ENCODE measurements at places on chromosomes 6 and 20. TPM values are rescaled to one million over a fixed set of nuclear protein-coding genes. Genes with fewer than 3 reads are reported as not detected.

POPDC3 gene
- 5.4 TPM for total RNA-seq

MLN gene
- total RNA-seq: not detected

PRDM13 gene
- 16.6 TPM for total RNA-seq

FLRT3 gene
- 32.1 TPM for total RNA-seq

NKX2-2 gene
- not detected for total RNA-seq

RNF144B gene
- total RNA-seq: 13.9 TPM

ASIP gene
- total RNA-seq: 1.9 TPM

SNPH gene
- total RNA-seq: 9.7 TPM

MDFI gene
- total RNA-seq: 30.1 TPM

C20orf141 gene
- not detected for total RNA-seq

NMBR gene
- total RNA-seq: 0.71 TPM

MYCT1 gene
- 21.2 TPM for total RNA-seq

XKR7 gene
- total RNA-seq: 8.2 TPM

DDO gene
- total RNA-seq: 0.16 TPM

GATA5 gene
- not detected for total RNA-seq

CPNE5 gene
- total RNA-seq: 10.8 TPM

TRIM31 gene
- not detected for total RNA-seq

EGFL8 gene
- 21.4 TPM for total RNA-seq

Measured in camera-type eye (tissue), 1 donor.